Fibroblast of skin of left biceps (primary cell): ENCODE measurements at places on chromosomes 4 and X.

GRCh38 chrX:120753413-120754251 is 122.0 kb downstream of the CT47B1 start:
- DNase-seq, result no peak

DNA sequence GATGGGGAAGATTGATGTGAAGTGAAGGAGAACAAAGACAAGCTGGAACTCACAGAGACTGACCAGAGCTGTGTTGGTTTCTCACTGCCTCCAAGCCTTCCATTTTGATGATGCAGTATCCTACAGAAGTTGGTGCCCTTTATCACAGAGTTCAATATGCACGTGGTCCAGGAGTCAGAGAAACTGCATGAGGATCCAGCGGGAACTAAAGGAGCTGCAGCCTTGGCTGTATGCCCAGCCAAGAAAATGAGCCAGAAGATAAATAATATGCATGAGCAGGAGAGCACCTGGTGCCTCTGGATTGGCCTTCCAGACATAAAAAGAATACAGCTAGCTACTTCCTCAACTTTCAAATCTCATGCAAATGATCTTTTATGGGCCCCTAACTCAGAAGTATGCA is 44.3 kb upstream of the DCLK2 start:
- no peak for DNase-seq

GRCh38 chrX:120736989-120737388 is 107.1 kb upstream of the C1GALT1C1 start:
- DNase-seq, result no peak

DNA sequence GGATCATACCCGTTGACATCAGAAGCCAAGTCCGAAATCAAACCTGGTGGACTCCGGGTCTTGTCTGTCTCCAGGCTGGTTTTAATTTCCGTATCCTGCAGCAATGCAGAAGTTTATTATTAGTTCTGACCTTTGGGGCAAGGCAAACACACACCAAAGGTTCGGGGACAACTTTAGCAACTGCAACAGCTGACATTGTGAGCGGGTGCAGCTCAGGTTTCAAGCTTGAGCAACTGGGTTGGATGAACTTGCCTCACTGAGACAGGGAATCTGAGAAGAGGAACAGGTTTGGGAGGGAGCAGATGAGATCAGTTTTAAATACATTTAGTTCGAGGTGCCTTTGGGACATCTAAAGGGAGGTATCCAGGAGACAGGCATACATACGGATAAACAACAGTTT is 110.7 kb downstream of the GNL3L start:
- no peak for DNase-seq

GRCh38 chr4:24808955-24809354 is 13.6 kb downstream of the SOD3 start:
- no peak for DNase-seq

DNA sequence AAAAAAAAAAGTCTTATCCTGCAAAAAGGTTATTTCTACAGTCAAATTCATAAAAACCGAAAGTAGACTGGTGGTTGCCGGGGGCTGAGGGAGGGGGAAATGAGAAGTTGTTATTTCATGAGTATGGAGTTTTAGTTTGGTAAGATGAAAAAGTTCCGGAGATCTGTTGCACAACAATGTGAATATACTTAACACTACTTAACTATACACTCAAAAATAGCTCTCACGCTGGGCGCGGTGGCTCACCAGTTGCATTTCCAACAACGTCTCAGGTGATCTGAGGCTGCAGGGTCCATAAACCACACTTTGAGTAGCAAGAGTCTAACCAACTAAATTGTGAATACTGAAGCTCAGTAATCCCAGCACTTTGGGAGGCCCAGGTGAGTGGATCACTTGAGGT is 52.4 kb downstream of the ANOS1 start:
- no peak for DNase-seq

DNA sequence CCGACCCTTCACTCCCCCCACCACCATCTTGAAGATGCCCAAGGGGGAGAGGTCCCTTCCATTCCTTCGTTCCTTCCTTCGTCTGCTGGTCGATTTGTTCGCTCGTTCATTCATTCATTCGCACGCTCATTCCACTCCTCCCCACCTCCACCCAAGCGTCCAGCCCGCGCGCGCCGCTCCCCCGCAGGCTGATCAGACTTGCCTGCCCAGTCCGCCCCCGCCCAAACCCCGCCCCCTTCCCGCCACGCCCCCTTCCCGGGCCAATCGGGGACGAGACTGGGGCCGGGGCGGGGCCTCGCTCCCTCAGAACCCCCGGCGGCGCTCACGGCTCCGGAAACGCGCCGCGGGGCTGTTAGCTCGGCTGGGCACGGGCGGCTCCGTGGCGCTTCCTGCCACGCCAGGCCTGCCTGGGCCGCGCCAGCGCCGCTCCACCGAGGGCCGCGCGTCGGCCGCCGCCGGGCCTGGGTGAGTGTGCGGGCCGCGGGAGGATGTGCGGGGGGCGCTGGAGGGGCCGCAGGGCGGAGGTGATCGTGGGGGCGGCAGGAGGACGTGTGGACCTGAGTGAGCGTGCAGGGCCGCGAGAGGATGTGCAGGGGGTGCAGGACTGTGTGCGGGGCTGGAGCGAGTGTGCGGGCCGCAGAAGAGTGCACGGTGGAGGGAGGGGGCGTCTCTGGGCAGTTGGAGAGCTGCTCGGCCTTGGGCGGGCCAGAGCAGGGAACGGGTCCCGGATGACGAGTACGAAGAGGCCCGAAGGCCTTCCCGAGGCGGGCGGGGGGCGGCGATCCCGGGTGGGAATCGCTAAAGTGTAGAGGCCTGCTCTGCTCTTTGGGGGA is at the start of gene ZNF275:
Gene ZNF275, plus strand, starts transcription at position 333 of the 833 bp plus-strand sequence. CDS start 2,527 bp downstream, outside the sequence.
- DNase-seq, result peak; percentile 42

- DNase-seq, result no peak
Observed at GRCh38 chr4:121863799-121864198, 6.5 kb downstream of the BBS7 start.

DNA sequence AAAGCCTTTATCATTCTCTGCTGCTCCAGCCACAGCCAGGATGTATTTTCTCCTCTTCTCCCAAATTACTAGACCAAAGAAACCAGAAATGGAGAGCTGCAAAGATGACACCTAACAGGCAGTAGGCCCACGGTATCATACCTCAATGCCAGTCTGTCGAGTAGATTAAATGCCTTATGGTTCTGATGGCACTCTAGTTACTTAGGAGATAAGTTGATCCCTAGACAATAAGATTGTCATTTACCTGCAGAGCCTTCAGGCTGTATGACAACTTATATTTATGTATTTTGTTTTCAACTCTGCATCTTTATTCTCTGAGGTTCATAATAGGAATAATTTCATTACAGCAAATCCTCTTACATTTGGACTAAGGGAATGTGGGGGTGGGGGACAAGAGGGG is 262.1 kb downstream of the LDB2 start:
- no peak for DNase-seq

DNA sequence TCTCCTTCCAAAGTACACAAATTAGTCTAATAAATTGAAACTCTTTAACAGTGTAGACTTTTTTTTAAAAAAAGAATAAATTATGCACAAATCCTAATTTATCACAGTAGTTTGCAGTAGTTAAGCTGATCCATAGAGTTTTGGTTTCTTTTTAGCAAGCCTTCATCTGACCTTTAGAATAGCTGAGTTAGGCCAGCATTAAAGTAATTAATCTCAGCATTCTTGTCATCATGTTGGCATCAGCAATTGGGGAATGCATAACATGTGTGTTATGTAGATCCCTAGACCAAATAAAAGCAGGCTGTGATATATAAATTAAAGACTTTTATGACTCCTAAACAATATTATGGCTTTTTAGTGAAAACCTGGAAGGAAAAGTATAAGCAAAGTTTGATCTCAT is 426.5 kb upstream of the PABPC4L start:
- peak; percentile 10 for DNase-seq

DNA sequence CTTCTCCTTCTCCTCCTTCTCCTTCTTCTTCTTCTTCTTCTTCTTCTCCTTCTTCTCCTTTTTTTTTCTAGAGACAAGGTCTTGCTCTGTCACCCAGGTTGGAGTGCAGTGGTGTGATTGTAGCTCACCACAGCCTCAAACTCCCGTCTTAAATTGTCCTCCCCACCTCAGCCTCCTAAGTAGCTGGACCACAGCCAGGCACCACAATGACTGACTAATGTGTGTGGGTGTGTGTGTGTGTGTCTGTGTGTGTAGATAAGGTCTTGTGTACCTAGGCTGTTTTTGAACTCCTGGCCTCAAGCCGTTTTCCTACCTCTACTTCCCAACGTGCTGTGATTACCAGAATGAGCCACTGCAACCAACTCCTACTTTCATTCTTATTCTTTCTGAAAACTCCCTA is 390.9 kb downstream of the ADAM29 start:
- DNase-seq, result no peak

DNA sequence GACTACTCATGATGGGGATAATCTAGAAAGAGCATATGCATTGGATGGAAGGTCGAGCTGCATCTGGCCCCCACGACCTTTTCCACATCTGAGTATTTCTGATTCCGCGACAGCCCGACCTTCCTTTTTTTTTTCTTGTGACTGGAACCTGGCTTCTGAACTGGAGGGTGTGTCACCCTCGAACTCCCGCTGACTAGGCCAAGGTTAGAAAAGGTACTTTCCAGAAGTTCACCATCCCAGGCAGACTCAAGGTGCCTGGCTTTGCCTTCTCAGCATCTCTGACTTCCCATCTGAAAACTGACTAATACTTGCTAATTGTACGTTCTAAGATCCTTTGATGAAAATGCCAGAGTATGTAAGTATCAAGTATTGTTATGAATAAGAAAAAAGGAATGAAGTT is 49.3 kb upstream of the CD40LG start:
- DNase-seq, result no peak

DNA sequence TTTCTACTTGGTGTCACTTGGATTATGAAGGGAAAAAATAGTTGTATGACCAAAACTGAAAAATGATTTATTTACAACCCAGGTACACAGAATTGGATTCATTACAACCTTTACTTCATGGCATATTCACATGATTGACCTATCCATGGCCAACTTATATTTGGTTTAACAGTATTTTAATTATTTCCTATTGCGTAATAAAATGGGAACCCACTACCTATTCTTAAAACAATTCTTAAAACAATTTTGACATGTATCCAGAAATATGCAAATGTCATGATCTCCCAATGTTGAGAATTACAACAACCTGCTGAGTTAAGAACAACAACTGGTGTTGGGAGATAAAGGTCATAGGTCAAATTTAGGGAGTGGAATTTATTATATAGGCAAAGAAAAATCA is 54.8 kb upstream of the DDX53 start:
- DNase-seq, result no peak

DNA sequence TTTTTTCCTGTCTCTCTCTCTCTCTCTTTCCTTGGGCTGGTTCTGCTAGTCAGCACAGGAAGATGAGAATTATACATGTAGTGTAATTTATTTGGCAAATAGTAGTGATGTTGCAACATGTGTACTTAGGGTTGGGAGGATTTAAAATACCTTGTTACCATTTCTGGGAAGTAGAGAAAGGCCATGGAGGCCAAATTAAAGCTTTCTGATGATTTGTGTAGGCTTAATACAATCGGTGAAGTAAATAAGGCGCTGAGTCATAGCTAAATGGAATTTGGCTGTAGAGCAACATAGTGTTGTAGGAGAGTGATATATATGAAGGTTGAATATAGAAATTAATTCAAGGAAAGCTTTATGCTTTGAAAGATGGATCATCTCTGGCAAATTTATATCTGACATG is 295.3 kb downstream of the GRID2 start:
- DNase-seq, result no peak

- no peak for DNase-seq
Observed at GRCh38 chr4:124899997-124900396, 187.5 kb upstream of the ANKRD50 start.

DNA sequence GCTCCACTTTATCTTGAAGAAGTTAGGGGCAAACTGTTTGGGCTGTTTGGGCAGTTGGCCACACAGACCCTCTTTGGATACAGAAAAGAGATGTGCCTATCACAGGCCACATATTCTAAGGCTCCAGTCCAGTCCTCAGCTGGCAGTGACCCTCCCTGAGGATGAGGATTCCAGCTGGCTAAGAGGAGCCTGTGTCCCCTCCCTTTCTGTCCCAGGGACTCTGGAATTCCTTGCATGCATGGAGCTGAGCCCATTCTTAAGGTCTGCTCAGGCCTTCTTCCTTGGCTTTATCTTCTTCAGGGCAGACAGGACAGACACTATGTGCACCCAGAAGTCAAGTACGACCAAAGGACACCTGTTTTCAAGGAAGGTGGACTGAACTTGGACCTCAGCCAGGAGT is 23.8 kb upstream of the GK2 start:
- DNase-seq, result no peak

DNA sequence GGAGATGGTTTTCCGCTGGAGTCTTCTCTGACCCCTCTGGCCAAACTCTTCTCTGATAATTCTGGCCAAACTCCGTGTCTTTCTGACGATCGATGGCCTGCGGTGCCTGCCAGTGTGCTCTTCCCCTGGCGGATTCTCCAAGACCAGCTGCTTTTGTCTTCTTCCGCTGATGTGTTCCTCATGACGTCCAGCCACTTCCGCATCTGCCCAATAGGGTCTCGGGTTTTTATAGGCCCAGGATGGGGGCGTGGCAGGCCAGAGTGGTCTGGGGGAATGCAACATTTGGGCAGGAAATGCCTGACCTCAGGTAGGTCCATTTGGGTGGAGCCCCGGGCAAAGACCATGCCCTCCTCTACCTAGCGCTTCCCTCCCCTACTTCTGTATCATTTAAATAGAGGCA is 1542.1 kb downstream of the STIM2 start:
- DNase-seq, result no peak

- no peak for DNase-seq
Observed at GRCh38 chrX:2500091-2500802, 529 bp downstream of the DHRSX start.

DNA sequence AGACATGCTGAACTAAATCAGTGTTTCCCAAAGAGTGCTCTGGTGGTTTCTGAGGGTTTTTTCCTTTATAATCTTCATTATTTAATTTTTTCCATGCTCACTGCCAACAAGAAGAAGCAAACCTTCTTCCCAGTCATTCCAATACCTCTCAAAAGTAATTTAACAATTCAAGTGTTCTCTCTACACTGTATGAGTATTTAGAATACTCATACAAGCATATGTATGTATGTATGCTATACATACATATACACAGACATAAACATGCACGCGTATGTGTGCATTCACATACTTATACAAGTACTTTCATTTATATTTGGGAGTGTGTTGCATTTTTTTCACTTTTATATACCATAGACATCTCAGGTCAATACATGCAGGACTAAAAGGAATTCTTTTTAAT is 54.3 kb upstream of the TXK start:
- no peak for DNase-seq
